ENCODE measurements at places on chromosomes 2 and 18.

GRCh38 chr18:47881752-47882455 is 48.6 kb downstream of the SMAD2 start:
- DNase-seq: no peak

DNA sequence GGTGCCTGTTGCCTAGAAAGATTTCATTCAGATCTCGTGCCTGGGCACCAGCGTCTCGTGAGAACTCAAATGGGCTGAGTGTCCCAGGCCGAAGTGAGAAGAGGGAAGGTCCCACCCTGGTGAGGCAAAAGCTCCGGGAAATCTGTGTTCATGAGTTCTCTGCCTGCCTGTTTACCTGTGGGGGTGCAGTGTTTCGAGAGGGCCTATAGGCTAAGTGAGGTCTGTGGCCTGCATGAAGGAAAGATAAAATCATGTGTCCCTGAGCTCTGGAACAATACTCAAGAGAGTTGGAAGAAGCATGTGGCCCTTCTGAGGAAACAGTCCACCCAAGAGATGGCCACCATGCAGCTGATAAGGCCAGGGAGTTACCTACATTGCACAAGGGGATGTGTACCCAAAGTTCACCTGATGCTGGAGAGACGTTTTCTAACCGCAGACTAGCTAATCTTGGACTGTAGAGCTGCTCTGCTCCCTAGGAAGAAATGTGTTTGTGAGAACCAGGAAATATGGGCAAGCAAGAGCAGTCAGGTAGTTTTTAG is 63.5 kb upstream of the ST3GAL5 start:
- no peak for DNase-seq

GRCh38 chr2:3959372-3959771 is 256.0 kb downstream of the DCDC2C start:
- peak; percentile 24 for DNase-seq

- DNase-seq: no peak
Observed at GRCh38 chr2:141806090-141806489, 324.7 kb downstream of the LRP1B start.

- DNase-seq: no peak
Observed at GRCh38 chr2:102424754-102425153, 1.8 kb downstream of the IL18RAP start.

- no peak for DNase-seq
Observed at GRCh38 chr2:227880460-227880859, 9.0 kb downstream of the DAW1 start.

DNA sequence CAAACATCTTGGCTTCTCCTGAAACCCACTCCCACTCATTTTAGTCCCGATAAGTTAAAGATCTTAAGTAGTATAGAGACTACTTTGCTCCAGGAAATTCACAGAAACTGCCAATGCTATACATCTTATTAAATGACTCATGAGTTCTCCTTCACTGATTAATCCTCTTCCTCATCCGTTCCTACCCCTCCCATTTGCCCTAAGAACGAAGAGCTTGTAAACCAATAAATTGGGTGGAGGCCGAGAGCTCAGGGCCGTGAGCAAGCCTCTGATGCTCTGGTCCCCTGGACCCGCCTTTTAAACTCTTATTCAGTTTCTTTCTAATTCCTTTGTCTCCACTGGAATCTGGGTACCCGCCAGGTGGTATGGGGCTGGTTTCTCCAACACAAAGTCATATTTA is 68.6 kb downstream of the METTL8 start:
- no peak for DNase-seq

DNA sequence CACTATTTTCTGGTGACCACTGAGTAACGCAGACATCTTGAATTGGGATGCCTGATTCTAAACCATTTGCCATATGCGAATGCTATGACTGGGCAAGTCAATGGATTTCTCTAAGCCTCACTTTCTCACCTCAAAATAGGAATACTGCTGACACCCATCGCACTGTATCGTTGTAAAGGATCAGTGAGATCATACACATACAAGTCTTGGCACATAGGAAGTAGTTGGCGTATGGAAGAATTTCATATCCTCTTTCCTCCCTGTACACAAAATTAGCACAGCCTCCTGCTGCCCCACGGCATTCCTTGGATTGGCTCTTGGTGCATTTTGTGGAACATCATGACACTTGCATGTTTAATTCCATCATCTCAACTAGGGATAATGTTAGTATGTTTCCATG is 366.9 kb downstream of the CMPK2 start:
- no peak for DNase-seq

DNA sequence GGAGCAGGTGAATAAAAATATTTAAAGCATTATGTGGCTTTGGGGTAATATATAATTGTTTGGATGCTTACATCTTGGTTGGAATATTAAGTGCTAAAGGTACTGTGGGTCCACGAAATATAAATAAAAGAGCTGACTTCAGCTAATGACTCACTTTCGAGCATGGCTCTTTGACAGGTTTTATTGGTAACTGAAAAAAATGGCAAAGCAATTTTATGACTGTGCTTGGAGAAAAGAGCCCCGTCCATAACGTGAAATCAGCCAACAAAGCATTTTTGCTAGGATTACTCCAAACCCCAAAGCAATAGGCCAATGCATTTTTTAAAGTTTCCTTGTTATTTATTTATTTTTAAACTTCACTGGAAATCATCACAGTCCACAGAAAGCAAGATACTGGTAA is 397.2 kb upstream of the CDH19 start:
- DNase-seq: no peak

- no peak for DNase-seq
Observed at GRCh38 chr18:41887100-41887499, 67.9 kb upstream of the PIK3C3 start.

DNA sequence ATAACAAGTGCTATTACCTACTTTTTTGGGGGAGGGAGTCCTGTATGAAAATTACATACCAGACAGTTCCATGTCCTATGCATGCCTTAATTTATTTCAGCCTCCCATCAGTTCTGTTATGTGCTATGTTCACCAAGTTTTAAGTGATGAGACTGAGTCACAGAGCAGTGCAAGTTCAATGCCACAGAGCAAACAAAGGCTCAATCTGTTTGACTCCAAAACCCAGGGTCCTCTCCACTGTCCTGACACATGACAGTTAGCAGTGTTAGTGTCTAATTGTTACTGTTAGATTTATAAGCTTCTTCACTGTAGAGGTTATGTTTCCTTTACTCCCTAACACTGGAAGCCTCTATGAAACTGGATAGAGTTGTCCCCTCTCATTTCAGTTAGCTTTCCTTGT is 498.0 kb downstream of the PARD3B start:
- no peak for DNase-seq

GRCh38 chr2:28716265-28716865 is 35.3 kb upstream of the PPP1CB start:
- no peak for DNase-seq

DNA sequence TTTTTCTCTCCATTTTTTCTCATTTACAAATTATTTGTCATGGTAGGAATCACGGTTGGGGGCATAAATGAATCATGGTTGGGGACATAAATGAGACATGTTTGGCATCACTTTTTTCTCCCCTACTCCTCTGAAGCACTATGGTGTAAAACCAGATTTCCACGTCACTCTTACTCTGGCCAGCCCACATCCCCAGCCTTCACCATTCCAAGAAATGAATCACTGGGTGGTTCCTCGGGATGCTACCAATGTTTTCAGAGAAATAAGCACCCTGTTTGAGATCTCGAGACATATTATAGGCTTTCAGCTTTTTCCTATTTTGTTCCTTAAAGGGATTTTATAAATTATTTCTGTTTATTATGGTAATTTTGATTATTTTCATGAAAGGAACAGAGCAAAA is 155.0 kb upstream of the SLC8A1 start:
- DNase-seq: no peak

DNA sequence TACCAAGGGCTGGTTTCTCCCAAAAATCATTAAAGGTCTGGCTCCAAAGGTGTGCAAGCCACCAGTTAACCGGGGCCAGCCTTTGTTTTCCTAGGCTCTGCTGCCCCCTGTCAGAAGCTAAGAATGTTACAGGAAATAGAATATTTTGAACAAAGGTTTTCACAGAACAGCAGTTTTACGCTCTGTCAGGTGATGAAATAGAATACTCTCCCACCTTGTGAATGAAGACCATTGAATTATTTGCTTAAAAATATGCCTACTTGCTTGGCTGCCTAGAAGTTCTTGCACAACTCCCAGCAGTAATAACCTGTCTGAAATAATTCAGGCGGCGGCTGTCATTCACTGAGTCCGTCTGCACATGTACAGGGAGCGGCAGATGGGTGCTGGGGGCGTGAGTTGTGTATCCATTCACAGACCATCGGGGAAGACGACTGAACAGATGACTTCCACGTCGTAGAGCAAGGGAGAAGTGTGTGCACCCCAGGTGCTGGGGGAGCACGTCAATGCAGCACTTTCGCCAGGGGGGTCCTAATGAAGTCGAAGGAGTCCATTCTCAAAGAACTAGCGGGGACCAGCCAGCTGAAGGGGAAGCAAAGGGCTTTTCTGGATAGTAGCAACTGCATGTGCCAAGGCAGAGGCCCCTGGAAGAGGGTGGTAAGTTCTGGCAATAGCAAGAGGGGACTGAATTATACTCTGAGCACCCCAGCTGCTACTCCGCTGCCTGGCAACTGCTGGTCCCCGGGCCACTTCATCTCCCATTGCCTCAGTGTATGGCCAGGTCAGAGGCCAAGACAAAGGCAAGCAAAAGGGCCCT is 56.1 kb downstream of the SF3B1 start:
- DNase-seq: peak; percentile 68

DNA sequence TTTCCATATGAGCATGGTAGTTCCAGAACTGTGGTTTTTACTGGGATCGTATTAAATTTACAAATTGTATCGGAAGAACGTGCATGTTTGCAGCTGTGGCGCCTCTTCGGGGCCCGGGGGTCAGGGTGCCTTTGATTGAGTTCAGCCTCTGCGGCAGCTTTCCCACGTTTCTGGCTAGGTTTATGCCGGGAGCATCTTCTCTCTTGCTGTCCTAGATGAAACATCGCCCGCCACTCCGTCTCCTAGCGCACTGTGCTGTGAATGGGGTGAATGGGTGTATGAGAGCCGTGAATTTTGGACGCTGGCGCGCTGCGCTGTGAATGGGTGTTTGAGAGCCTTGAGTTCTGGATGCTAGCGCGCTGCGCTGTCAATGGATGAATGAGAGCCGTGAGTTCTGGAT is 12.3 kb downstream of the PDCD1 start:
- DNase-seq: no peak

DNA sequence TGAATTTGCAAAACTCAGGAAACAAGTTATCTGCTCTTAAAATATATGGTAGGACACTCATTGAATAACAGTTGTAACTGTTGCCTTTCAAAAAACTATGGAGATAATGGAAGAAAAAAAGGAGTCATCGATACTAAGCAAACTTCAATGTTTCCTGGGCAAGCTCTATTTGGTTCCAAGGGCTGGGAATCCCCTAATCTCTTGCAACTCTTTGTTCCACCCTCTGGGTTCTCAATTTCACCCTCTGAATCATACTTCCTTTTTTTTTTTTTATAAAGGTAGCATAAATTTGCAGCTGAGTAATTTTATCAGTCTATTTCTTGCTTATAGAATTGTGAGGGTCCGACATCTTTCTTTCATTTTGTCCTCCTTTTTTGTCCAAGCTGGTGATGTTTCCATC is 36.7 kb downstream of the SLC9A4 start:
- no peak for DNase-seq

GRCh38 chr2:121283670-121284462 is 1.1 kb downstream of the TFCP2L1 start:
- DNase-seq: no peak

DNA sequence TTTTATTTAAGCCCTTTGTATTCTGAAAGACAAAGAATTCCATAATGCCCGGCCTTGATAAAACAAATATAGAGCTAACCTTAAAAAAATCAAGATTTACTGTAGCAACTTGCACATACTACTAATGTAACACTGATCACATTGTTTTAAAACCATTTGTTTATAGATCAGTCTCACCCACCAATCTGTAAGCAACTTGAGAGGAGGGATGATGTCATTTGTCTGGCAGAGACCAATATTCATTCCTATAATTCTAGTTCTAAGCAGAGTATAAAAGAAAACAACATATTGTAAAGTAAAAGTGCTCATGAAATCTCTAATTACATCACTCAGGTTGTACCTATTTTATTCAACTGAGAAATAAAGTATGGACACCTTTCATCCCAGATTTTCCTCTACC is 380.6 kb downstream of the TGIF1 start:
- no peak for DNase-seq

DNA sequence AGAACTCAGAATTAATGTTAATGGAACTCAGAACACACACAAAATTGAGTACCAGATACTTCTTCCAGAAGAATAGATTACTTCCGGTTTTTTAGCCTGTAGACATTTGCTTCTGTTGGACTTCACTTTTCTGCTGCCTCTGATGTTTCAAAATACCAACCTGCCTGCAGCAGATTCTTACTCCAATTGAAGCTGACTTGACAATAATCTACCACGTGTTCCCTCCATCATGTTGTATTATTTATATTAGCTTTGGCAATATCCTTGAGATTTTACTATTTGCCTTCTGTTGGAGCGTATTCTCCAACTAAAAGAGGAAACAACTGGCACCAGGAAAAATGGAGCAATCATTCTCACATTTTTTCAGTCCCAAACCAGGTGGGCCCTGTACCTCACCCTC is 3.1 kb upstream of the GORASP2 start:
- DNase-seq: no peak

GRCh38 chr18:25805323-25805722 is 285.1 kb downstream of the SS18 start:
- no peak for DNase-seq

- no peak for DNase-seq
Observed at GRCh38 chr2:104836265-104836664, 17.6 kb upstream of the POU3F3 start.

DNA sequence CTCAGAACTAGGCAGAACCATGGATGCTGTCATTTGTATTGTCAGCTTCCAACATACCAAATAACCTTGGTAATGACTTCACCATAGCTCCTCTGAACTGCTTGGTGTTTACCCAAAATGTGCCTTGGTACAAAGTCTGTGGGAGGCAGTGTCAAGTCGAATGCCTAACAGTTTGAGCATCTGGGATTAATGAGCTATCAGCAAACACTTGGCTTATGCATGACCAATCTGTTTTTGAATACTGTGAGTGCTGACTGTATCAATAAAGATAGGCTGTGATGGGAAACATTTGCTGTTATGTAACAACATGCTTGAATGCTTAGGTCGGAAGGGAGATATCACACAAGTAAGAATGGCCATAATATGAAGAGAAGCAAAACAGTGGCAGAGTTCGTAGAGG is 455.4 kb downstream of the CMPK2 start:
- DNase-seq: no peak

DNA sequence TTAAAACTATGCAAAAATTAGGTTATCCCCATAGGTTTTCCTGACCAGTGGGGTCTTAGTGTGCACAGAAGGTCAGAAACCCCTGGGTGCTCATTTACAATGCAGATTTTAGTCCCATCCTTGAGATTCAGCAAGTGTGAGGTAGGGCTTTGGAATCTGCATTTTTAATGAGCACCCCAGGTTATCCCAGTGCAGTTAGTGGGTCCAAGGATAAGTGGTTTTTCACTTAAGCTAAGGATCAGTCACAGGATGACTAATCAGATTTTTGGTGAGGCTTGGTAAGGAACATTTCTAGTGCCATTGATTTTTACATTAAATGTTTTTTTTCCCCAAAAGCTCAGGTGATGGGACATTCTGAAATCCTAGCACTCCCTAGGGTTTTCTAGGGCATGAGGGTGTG is 50.7 kb upstream of the MGAT5 start:
- DNase-seq: no peak

GRCh38 chr2:222302178-222303018 is 3.6 kb upstream of the PAX3 start:
- no peak for DNase-seq
